Glutamatergic neuron (in vitro differentiated cells): ENCODE measurements at places on chromosomes 1 and 21. TPM values are rescaled to one million over a fixed set of nuclear protein-coding genes. Genes with fewer than 3 reads are reported as not detected.
A peak's percentile ranks its signal among the peaks of the same experiment; 100 is the strongest.

Gene KRTAP10-12
- not detected for total RNA-seq

GRCh38 chr1:233518344-233518743 lies 95.6 kb upstream of the KCNK1 start:
- peaks cover 2% of the 10 kb centered on the region for H3K27me3 ChIP-seq
- DNase-seq = no peak
- H3K36me3 ChIP-seq = no peaks in the 10 kb centered on the region
- H3K4me3 ChIP-seq = no peak overlapping the region

GRCh38 chr1:232307296-232308017 lies 322.5 kb downstream of the SIPA1L2 start:
- H3K36me3 ChIP-seq = peaks cover 3% of the 10 kb centered on the region
- H3K4me3 ChIP-seq = no peak overlapping the region
- peak overlapping the region; percentile 57 for H3K27ac ChIP-seq
- no peaks in the 10 kb centered on the region for H3K27me3 ChIP-seq

DNA sequence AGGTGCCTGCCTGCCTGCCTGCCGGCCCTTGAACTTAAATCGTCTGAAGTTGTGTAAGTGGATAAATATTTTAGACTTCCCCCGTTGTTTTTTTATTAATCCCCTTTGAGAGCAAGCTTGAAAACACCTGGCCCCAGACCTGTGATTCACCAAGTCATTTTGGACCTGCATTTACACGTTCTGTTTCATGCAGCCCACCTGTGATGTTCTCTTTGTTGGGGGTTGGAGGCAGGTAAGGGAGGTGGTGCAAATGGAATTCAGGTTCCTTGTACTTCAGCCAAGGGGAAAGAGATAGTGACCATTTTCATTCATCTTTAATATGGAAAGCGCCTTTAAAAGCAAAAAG lies 1.2 kb downstream of the SLC37A1 start:
- peaks cover 4% of the 10 kb centered on the region for H3K36me3 ChIP-seq
- peak overlapping the region; percentile 33 for H3K27ac ChIP-seq
- H3K4me1 ChIP-seq = peaks cover 12% of the 10 kb centered on the region
- peak overlapping the region; percentile 86 for H3K4me3 ChIP-seq
